ENCODE measurements at places on chromosomes 2 and 18. TPM values are rescaled to one million over a fixed set of nuclear protein-coding genes. Genes with fewer than 3 reads are reported as not detected.

Gene STAMBP
- 49.5 TPM for total RNA-seq

Gene CTAGE1
- not detected for total RNA-seq

- H3K36me3 ChIP-seq: no peaks in the 10 kb centered on the region
- H3K27ac ChIP-seq: no peak overlapping the region
- no peak overlapping the region for H3K4me3 ChIP-seq
- no peak for DNase-seq
- H3K27me3 ChIP-seq: no peaks in the 10 kb centered on the region
- no peaks in the 10 kb centered on the region for H3K4me1 ChIP-seq
These were observed 29.7 kb downstream of the CARF start for GRCh38 chr2:202941771-202942170.

DNA sequence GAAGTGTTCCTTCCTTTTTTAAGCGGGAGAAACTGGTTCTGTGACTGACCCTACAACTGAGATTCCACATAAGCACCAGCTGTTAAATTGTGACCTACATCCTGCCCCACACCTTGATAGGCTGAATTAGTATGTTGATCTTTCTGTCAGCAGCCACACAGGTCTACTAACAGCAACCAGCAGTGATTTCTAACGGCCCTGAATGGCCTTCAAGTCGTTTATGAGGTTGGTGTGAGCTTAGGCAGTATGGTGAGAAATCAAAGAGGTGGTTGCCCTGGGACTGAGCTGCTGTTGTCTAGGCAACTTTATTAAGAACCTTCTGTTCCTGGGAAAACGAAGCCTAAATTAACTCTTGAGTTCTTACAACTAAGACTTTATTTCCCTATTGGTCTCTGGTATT lies 197.2 kb upstream of the FSHR start:
- no peak overlapping the region for H3K27ac ChIP-seq
- no peaks in the 10 kb centered on the region for H3K27me3 ChIP-seq
- no peaks in the 10 kb centered on the region for H3K36me3 ChIP-seq
- no peak overlapping the region for H3K4me3 ChIP-seq
- no peaks in the 10 kb centered on the region for H3K4me1 ChIP-seq
- DNase-seq: no peak

Data from colonic mucosa (tissue), 4 donors.